Inflammatory macrophage treated with lipopolysaccharide for 1 hour (primary cell): ENCODE measurements at places on chromosomes 7 and 10.

- no peak for DNase-seq
These were observed 485.8 kb upstream of the MGMT start for GRCh38 chr10:128981251-128981650.

DNA sequence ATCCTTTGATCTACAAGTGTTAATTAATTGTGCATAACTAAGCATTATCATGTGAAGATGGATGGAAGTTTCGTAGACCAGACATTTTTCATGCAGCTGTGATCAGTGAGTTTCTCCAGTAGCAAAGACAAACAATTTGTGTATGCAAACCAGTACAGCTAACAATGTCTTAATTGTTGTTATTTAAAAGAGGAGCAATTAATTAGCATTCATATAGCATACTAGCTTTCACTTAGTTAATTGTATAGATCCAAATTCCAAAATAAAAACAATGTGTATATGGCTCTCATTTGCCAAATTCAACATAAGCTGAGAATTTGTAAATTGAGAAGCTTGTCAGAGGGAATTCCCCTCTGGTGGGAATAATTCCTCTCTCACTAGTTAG lies 22.6 kb upstream of the PRKCQ start:
- no peak for DNase-seq

GRCh38 chr7:105587909-105588635 lies 6.8 kb upstream of the EFCAB10 start:
- DNase-seq, result no peak

- DNase-seq, result no peak
These were observed 9.4 kb downstream of the ADAM8 start for GRCh38 chr10:133267293-133267692.

DNA sequence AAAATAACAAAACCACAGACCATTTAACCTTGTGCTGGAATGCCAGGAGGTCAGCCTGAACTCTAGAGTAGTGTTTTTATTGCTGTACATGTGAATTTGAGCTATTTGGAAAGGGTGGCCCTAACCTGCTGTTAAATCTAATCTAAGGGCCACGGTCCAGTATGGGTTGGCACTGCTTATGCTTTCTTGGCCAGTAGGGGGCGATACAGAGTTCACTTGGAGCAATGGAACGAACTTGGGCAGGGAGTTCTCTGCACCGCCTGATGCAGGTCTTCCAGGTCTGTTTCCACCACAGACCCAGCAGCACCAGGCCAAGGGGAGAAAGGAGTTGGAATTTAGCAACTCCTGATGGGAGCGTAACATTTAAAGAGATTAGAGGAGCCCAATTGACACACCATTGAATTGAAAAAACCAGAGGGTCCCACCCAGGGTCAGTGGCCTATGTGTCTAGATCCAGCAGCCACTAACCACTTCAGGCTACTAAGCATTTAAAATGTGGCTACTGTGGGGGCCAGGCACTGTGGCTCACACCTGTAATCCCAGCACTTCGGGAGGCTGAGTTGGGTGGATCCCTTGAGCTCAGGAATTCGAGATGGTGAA lies 75.7 kb upstream of the EFCAB10 start:
- DNase-seq, result peak; percentile 34

DNA sequence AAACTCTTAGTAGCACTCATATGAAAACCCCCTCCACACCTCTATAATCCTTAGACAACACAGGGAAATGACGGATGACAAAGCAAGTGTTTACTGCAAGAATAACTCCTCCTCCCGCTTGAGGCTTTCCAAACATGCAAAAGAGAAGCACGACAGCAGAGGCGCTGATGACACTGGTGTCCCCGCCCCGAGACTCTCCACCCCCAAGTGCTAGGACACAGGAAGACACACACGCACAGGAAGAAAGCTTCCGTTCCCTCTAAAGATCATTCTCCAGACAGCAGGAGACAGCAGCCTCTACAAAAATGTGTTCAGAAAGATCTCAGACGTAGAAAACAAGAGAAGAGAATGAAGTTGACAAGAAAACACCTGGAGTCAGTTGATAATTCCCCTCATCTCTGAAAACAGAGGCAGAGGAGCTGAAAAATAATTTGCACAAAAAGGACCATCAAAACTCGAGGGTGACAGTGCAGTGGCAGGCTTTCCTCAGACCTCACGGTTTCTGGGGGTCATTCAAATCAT lies 90.2 kb downstream of the DLG5 start:
- DNase-seq, result peak; percentile 86

- no peak for DNase-seq
These were observed 6.3 kb downstream of the CFAP69 start for GRCh38 chr7:90251304-90251635.

DNA sequence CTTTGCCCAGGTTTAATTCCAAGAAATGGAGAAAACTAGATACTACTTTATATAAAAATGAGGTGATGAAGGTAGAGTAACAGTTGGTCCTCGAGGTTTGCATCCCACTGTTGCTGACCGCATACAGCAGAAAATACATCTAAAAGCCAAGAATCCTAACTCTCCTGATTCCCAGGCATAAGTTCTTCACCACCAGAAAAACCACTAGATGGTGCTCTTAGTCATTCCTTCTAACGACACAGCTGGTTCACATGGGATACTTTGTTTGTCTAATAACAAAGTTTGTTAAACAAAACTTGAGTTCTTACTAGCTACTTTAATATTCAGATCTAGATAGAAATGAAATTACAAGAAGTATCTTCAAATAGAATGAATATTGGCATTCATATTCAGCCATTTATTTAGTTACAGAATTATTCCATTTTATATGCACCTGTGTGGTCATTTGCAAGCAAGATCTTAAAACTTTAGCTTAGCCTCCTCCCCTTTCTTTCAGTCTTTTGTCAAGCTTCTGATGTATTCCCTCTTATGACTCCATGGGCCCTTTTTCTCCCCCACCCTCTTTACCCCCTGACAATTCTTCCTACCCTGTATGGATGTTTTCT lies 54.1 kb upstream of the CYP26C1 start:
- peak; percentile 46 for DNase-seq

- DNase-seq, result no peak
These were observed 66.8 kb upstream of the EXOC4 start for GRCh38 chr7:133186060-133186459.

- no peak for DNase-seq
These were observed 223.7 kb downstream of the SNX10 start for GRCh38 chr7:26515314-26515842.

DNA sequence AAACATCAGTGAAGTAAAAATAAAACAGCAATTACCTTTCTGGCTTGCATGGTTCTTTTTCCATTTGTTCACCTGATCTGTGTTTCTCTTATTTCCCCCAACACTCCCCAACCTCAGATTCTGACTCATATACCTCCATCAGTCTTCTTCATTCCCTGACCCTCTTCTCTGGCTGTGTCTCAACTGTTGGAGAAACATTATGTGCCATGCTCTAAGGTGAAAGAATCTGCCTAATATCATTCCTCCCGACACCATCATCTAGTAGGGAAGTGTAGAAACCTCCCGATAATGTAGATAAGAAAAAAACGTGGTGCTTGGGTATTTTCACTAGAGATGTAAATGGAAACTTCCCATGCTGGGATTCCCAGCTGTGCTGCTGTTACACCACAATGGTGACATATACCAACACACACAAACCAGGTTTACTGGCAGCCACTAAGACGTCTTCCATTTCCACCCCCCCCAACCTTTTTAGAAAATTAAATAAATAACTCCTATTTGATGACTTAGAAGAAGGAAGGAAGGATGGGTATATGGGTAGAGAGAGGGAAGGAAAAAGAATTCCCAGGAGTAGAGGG lies 63.4 kb downstream of the OSBPL3 start:
- no peak for DNase-seq

- no peak for DNase-seq
These were observed 443.2 kb upstream of the AKR1E2 start for GRCh38 chr10:4382811-4383210.

DNA sequence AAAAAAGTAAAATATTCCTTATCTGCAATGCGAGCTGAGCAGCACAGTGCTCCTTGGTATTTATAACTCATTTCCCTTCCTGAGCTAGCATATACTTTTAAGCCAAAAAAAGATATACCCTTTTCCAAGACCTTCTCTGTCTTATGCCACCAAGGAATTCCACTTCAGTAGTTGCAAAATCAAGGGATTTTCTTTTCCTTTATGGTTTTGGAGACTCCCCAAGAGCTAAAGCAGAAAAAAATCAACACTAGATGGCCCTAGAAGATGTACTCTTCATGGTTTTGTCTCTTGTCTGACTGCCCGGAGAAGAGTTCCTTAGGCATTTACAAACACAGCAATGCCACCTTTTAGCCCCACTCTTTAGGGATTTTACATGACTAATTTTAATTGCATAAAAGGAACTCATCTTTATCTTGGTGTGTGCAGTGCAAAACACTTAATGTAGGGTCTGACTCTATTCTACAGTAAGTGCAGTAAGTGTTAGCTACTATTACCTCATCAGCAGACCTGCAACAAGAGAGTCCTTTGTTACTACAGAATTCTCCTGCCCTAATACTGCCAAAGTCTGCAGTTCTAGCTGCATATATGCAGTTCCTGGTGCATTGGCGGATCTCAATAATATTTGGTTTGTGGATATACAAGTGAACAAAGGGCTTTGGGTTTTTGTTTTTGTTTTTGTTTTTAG lies 443.3 kb downstream of the GFRA1 start:
- no peak for DNase-seq

DNA sequence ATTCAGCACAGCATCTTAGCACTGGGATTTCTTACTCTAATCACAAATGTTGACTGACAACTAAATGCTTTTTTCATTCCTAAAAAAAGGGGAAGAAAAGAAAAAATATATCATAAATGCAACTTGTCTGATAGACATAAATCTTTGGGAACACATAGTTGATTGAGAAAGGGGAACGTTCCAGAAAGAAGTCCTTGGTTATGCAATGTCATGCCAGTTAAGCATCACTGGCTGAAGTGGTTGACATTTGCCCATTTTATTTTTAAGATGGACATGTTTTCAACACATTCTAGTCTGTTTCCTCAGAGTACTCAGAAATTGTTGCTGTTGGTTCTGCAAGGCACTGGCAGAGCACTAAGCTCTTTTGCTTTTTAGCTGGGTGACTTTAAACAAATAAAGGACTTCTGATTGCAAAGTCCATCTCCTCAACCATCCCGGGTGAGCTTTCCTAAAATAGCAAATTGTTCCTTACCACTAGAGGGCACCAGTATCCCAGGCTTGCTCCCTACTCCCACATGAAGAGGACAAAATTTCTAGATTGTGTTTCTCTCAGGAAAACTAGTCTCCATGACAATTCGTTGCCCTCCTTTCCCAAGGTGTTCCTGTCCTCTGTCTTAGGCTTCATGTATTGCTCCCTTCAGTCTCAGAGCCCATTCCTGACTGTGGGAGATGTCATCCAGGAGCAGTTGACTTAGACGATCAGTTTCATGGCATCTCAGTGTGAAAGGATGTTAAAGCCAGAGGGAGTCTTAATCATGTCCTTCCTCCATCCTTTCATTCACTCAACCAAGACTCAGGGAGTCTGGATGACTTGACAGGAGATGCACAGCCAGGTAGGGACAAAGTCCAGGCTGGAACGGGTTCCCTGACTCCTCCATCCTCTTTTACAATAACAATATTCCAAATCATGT lies 23.9 kb downstream of the OPALIN start:
- peak; percentile 69 for DNase-seq

DNA sequence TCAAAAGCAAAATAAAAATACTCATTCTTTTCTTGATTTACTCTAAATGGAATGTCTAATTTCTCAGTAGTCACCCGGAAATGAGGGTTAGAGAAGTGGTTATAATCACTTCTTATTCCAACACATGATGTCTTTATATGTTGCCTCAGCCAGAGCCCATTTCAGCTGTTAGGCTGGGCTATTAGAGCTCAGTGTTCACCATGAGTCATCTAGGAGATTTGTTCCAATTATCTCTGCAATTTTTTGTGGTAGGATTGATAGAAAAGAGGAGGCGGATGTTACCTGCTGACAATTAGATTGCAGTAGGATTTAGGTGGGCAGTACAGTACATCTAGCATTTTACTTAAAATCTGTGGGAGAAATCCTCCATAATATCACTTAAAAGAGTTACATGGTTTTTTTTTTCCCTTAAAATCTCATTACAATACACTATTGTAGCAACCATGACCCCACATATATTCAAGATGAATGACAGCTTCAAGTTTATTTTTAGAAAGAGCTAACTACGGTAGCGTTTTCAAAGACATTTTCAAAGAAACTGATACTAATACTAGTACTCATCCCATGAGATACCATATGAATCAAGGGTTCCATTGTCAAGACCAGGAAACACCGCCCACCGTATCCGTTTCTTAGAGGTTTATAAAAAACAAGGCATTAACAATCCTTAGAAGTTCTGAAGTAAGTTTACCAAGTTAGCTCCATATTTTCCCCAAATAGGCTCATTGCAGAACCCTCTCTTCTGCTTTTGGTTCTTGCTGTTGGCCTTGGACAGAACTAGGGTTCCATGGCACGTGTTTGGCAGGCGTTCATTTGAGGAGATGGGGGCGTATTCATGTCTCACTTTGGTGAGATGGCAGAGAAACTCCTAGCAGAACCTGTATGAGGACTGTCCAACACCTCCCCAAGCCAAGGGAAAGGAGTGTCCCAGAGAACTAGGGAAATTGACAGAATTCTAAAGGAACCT lies 10.4 kb downstream of the CPA2 start:
- DNase-seq, result no peak

- no peak for DNase-seq
These were observed 1065.2 kb upstream of the C7orf33 start for GRCh38 chr7:147525325-147525724.

- DNase-seq, result peak; percentile 50
These were observed 181.4 kb downstream of the ARID5B start for GRCh38 chr10:62082729-62083411.

- DNase-seq, result no peak
These were observed 23.9 kb upstream of the AOC1 start for GRCh38 chr7:150828384-150828783.

DNA sequence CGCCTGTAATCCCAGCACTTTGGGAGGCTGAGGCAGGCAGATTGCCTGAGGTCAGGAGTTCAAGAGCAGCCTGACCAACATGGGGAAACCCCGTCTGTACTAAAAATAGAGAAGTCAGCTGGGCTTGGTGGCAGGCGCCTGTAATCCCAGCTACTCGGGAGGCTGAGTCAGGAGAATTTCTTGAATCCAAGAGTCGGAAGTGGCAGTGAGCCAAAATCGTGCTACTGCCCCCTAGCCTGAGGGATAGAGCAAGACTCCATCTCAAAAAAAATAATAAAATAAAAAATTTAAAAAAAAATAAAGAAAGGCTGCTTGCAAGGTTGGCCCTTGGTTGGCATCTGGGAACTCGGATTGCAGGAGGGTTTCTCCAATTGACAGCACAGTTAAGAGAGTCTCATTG lies 221.6 kb downstream of the DGKI start:
- peak; percentile 20 for DNase-seq

DNA sequence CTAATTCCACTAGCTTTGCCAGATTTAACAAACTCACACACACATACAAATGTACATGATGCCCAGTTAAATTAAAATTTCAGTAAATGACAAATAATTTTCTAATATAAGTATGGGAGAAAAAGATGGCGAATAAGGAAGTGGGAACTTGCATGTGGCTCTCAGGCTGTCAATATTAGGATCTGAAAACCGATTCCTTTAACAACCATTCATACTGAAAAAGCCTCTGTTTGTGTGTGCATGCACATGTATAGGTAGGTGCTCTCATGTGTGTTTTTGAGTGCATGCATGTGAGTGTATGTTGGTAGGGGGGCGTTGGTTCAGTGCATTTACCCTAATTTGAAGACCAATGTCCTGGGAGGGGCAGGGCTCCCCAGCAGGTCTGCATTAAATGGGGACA lies 125.3 kb downstream of the HTR7 start:
- DNase-seq, result no peak

GRCh38 chr10:78744491-78745090 lies 324.2 kb upstream of the ZMIZ1 start:
- DNase-seq, result no peak
